ENCODE measurements at places on chromosomes 3 and 15. TPM values are rescaled to one million over a fixed set of nuclear protein-coding genes. Genes with fewer than 3 reads are reported as not detected.

- DNase-seq = no peak
Measured at GRCh38 chr3:197260491-197261163, 37.8 kb downstream of the DLG1 start.

Gene ITIH3
- total RNA-seq = under 0.01 TPM

- DNase-seq = no peak
Measured at GRCh38 chr15:74520407-74520806, 20.6 kb upstream of the ARID3B start.

DNA sequence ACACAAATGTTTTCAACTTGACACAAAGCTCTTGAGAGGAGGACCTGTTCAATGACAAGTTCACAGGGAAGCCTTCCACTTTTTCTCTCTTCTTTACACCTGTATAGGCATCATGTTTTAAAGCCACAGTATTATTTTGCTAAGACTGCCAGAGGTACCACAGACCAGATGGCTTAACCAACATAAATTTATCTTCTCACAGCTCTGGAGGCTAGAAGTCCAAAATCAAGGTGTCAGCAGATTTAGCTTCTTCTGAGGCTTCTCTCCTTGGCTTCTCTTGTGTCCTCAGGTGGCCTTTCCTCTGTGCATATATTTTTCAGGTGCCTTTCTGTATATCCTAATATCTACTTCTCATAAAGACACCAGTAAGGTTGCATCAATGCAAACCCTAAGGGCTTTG, 435.2 kb upstream of the GBE1 start:
- no peak for DNase-seq

- peak; percentile 95 for DNase-seq
Measured at GRCh38 chr3:196968233-196969133, at the start of gene PIGZ. Gene PIGZ (minus strand): TSS chr3:196968833. CDS start chr3:196952031, 16,802 bp downstream.

DNA sequence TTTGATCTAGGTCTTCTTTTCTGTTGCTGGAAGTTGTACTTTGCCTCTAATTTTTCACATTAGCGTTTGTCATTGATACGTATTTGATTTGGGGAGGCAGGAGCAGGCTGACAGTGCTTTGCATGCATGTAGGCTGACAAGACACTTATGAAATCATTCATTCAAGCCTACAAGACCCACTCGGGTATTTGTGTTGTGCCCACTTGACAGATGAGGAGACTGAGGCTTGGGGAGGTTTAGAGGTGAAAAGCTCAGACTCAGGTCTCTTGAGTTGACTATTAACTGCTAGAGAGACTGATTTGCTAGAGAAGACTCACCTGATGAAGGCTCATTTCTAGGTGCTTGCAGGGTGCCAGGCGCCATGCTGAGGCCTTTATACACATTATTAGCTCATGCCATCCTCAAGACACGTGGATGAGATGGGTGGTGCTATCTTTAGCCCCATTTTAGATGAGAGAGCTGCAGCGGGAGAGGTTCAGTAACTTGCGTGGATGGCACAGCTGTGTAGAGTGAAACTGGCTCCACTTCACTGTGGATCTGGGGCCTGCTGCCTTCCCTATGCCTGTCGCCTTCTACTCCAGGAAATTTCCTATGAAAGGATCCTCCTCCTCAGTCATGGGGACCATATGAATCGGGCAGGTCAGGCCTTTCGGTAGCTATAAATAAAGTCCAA, 192.7 kb downstream of the ITPR1 start:
- no peak for DNase-seq

GRCh38 chr3:136067211-136067610, 101.7 kb downstream of the PPP2R3A start:
- DNase-seq = no peak

- DNase-seq = no peak
Measured at GRCh38 chr3:54235998-54236397, 113.6 kb downstream of the CACNA2D3 start.

- DNase-seq = no peak
Measured at GRCh38 chr15:44381236-44381635, 46.2 kb upstream of the CTDSPL2 start.

Gene PCLAF
- total RNA-seq = 20.6 TPM

DNA sequence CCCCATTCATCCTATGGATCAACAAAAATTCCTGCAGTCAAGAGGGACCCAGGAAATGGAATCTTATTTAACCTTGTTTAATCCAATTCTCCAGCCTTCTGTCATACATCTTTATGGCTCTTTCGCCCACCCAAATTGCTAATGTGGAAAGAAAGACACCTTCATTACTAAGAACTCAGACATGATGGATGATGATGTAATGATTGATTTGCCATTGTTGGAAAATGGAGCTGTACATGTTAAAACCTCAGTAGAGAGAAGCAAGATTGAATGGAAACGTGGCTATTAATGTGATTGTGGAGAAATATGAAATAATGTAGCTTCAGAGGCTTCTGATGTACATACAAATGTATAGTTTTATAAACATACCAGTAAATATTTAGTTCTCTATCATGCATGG, 15.7 kb upstream of the PTPRG start:
- no peak for DNase-seq

Gene GOLGA6L10
- total RNA-seq = 1.4 TPM

GRCh38 chr3:157606011-157606851, 103.0 kb upstream of the VEPH1 start:
- peak; percentile 78 for DNase-seq

- no peak for DNase-seq
Measured at GRCh38 chr3:148173851-148174250, 523.9 kb upstream of the AGTR1 start.

Gene MKRN3
- total RNA-seq = 0.36 TPM

Gene SEMA3G
- under 0.01 TPM for total RNA-seq

DNA sequence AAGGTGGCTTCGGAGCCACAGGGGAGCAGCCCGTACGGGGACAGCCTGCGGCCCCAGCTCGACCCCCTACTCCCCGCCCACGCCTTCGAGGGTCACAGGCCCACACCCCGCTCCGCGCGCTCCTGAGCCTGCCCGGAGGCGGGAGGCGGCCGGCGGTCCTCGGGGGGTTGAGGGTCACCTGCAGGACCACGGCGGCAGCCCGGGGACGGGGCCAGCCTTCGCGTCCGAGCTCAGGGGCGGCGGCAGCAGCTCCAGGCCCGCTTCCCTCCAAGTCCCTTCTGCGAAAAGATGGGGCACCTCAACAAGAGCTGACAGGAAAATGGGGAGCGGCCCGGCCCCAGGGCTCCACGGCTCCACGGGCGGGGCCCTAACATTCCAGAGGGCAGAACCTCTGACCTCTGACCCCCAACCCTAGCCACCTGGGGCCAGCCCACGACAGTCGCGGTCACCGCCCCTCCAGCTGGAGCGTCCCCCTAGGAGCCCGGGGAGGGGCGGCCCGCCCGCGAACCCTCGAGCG, 428 bp downstream of the LYSMD4 start:
- DNase-seq = peak; percentile 79

Gene AGBL1
- total RNA-seq = not detected

Gene CSK
- 30.6 TPM for total RNA-seq

GRCh38 chr15:41983621-41984571, 11.5 kb upstream of the EHD4 start:
- DNase-seq = peak; percentile 19

DNA sequence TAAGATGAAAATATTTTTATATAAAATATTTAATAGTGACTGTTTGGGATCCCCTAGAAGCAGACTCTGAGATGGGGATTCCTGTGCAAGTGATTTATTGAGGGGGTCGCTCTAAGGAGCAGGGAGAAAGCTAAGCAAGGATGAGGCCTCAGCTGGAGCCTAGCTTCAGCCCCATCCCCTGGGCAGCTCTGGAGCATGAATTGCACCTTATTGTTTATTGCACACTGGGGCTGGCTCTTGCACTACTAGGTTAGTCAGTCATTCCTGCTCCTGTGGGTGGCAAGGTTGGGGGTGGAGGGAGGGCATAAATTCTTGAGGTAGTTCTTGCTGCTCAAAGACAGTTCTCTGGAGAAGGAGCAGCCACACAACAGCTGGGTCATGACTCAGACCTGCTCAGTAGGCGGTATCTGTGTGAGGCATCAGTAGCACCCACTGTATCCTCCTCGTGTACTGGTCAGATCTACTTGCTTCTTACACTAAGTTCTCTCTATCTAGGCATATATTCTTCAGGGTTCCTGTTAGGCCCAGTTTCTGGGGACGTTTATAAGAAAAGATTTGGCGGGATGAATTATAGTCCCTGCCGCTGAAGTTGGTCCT, 27.2 kb upstream of the TNFSF10 start:
- peak; percentile 84 for DNase-seq

Gene SOX14
- not detected for total RNA-seq

DNA sequence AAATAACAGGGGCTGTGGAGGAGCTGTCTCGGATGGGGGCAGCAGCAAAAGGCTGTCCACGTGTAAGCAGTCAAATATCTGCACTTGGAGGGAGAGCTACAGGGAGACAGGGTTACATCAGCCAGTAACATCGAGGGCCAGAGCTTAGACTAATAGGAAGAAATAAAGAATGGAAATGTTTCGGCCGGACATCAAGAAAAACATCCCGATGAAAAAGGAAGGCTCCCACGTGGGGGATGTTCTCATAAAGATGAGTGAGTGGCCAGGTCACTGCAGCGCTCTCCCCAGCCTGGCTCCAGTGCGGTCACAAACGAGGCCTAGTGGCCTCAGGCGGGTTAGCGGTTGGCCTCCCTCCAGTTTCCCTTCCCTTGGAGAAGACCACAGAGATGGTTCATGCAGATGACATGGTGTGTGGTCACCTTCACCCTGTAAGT, 56.1 kb upstream of the WNT5A start:
- no peak for DNase-seq

Gene CCDC39
- not detected for total RNA-seq

- no peak for DNase-seq
Measured at GRCh38 chr15:60989696-60990095, 239.4 kb downstream of the RORA start.

- no peak for DNase-seq
Measured at GRCh38 chr3:157058392-157059071, 101.4 kb downstream of the CCNL1 start.

DNA sequence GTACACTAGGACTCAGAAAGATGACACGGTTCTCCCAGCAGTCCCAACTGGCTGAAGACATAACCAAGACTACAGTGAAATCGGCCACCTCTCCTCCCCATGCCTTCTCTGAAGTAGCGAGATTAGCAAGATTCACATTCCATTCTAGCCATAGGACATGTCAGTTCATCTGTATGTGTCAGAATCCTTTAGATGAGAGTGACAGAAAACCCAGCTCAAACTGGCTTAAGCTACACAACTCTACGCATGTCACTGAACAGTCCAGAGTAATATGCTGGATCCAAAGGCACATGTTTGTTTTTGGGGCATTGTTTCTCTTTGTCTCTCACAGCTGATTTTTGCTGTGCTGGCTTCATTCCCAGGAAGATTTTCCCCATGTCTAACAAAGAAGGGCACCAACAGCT, 75.8 kb downstream of the RARB start:
- DNase-seq = no peak

DNA sequence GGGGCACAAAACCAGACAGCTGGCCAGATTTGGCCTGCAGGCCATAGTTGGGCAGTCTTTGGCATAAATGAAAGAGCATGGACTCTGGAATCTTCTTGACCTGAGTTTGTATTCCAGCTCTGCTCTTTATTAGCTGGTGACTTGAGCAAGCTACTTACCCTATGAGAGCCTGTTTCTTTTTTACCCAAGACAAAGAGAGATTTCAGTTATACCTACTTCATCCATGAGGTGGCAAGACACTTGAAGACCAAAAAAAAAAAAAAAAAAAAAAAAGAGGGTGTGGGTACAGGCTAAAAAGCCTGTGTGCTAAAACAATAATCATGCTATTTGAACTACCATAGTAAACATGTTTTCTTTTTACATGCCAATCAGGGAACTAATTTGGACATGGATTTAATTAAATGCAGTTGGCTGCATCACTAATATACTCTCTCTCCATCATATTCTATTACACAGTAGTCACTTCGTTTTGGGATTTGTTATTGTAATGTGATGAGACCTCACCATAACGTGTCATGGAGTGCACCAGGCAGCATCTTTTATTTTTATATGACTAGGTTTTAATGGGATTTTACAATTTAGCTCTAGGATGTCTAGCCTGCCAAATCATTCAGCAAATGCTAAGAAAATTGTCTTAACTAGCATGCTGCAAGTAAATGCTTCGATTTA, 109.2 kb upstream of the FHIT start:
- no peak for DNase-seq

Gene ACTRT3
- total RNA-seq = 4.3 TPM

DNA sequence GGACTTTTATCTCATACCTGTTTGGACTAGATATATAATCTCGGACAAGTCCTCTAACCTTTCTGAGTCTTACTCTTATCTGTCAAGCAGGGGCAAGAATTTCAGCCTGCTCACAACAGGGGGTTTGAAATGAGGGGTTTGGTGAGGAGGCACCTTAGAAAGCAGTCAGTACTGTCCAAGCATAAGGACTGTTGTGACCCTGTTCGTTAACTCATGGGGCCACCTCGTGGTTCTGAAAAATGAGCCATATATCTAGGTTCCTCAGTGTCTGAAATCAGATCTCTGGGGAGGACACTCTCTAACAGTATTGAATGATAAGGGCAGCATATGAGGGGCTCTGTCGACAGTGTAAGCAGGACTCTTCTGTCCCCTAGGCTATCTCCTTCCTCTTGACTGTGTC, 7.2 kb upstream of the TIMP4 start:
- DNase-seq = no peak

DNA sequence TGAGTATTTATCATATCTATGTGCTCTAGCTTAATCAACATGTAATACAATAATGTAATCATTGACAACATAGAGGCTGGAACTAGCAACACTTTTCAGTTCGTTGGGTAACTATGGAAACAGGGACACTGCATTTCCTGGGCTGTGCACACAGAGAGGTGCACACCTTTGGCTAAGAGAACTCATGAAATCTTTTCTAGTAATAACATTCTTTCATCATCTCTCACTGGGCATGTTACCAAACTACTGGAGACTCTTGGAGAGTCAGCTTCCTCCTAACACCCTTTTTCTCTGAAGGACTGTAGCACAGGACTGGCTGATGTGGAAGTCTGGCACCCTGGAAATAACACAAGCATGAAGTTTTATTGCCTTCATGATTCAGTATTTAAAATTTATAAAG, 135.6 kb downstream of the KCNMB2 start:
- DNase-seq = no peak

Gene ARL6IP5
- 99.9 TPM for total RNA-seq

- peak; percentile 81 for DNase-seq
Measured at GRCh38 chr15:58666957-58667356, 82.5 kb downstream of the ADAM10 start.

- no peak for DNase-seq
Measured at GRCh38 chr3:185175370-185175987, 22.6 kb upstream of the C3orf70 start.

Gene TMEM45A
- total RNA-seq = 41.0 TPM

DNA sequence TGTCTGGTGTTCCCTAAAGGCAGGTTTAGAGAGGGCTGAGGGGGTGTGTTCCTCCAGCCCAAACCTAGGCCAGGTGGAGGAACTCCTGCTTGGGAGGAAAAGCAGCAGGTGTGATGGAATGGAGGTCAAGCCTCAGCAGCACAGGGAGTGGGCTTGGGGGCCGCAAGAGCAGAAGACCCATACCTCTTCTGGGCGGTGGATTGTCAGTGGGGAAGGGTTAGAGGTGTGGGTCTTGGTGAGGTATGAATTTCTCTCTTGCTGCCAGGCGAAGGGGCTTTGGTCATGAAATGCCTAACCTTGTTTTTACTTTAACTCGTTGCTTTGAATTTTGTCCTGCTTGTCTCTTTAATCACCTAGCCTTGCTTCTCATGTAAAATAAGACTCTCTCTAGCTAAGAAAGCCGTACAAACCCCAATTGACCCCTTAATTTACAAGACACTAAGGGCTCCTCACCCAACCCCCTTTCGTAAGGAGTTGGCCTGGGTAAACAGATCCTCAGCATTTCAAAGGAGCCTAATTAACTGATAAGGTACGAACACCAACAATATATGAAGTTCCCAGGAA, 38.9 kb downstream of the DHX30 start:
- no peak for DNase-seq

GRCh38 chr15:32636410-32636809, 5.1 kb upstream of the SCG5 start:
- no peak for DNase-seq

Gene CACNA2D3
- total RNA-seq = under 0.01 TPM
